ENCODE measurements at places on chromosomes 3 and 15.

DNA sequence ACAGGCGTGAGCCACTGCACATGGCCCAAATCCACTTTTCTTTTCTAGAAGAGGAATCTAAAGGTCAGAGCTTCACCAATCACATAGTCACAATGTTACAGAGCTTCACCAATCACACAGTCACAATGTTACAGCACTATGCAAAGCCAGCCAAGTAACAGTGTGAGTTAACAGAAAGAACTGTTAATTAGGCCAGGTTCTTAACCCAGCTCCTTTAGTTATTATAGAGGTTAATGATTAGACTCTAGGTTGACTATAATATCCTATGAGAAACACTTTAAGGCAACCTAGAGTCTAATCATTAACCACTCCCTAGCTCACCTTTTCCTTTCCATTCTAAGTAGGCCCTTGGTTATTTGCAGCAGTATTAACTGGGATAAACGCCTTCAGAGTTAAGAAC is 54.0 kb downstream of the TASOR start:
- no peak for DNase-seq

GRCh38 chr15:86659724-86660411 is 580.2 kb downstream of the AGBL1 start:
- DNase-seq: no peak

DNA sequence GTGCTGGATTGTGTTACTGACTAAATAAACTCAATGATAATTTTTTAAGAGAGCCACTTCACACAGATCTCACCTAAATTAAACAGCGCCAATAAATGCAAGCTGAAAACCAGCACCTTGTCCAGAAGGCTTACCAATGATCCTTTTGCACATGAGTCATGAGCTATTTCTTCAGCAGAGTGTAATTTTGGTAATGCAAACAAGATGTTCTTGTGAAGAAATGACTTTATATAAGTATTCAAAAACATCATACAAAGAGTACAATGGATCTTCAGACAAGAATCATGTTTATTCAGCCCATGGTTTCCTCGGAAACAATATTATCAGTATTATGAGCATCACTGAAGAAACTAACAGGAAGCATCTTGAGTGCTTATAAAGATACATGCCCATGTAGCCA is 263.8 kb upstream of the UBE2E2 start:
- DNase-seq: no peak

DNA sequence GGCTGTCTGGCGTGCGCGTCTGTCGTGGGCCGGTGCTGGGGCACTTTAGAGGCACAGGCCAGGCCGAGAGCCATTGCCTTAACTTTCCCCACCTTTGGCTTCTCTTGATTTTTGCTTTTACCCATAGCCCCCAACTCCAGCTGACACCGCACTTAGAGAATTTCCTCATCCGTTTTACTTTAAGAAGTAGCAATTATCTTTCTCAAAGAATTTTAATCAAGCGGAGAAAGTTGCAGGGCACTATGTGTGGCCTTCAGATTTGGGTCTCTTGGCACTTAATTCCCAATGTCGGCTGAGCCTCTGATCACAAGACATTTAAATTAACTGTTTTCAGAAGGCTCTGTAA is 1.2 kb downstream of the ALDH1A3 start:
- DNase-seq: no peak

GRCh38 chr15:64574301-64575017 is 114.1 kb downstream of the ZNF609 start:
- no peak for DNase-seq
